Upper lobe of right lung (tissue), 1 donor: ENCODE measurements at places on chromosomes 16 and 17. TPM values are rescaled to one million over a fixed set of nuclear protein-coding genes. Genes with fewer than 3 reads are reported as not detected.

GRCh38 chr17:74919440-74920305 is 3.4 kb downstream of the USH1G start:
- no peak overlapping the region for H3K27ac ChIP-seq
- no peak for DNase-seq
- peaks cover 62% of the 10 kb centered on the region for H3K27me3 ChIP-seq

- peak; percentile 67 for DNase-seq
- no peaks in the 10 kb centered on the region for H3K27me3 ChIP-seq
- peak overlapping the region; percentile 45 for H3K27ac ChIP-seq
- no peak overlapping the region for H3K4me3 ChIP-seq
- no peaks in the 10 kb centered on the region for H3K36me3 ChIP-seq
These were observed 3.4 kb upstream of the PPP1R9B start for GRCh38 chr17:50153650-50154575.

- H3K27me3 ChIP-seq = no peaks in the 10 kb centered on the region
- no peak overlapping the region for H3K27ac ChIP-seq
- no peaks in the 10 kb centered on the region for H3K36me3 ChIP-seq
These were observed 237.5 kb downstream of the CDH8 start for GRCh38 chr16:61798741-61799140.

DNA sequence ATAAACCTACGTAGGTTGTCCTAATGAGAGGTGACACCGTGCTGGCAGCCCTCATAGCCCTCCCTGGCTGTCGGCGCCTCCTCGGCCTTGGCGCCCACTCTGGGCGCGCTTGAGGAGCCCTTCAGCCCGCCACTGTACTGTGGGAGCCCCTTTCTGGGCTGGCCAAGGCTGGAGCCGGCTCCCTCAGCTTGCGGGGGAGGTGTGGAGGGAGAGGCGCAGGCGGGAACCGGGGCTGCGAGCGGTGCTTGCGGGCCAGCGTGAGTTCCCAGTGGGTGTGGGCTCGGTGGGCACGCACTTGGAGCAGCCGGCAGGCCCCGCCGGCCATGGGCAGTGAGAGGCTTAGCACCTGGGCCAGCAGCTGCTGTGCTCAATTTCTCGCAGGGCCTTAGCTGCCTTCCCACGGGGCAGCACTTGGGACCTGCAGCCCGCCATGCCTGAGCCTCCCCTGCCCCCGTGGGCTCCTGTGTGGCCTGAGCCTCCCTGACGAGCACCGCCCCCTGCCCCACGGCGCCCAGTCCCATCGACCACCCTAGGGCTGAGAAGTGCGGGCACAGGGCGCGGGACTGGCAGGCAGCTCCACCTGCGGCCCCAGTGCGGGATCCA is 40.1 kb upstream of the AMZ2 start:
- no peak overlapping the region for H3K27ac ChIP-seq
- no peaks in the 10 kb centered on the region for H3K27me3 ChIP-seq
- H3K36me3 ChIP-seq = peaks cover 7% of the 10 kb centered on the region
- DNase-seq = no peak

DNA sequence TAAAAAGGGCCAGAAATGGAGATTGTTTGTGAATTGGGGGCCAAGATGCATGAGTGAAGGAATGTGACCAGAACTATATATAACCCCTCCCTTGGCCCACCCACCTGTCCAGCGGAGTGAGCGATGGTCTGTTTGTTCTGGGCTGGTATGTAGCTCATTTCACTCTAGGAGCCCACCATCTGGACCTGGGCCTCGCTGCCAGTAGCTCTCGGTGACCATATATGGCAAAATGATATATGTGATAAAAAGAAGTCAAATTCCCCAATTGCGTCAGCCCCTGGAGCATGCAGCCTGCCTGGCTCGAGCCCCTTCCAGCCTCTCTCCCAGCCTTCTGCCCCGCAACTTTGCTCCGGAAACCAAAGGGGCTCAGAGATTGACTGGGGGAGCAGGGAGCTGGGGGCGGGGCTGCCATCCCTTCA is 47.3 kb downstream of the CCDC42 start:
- H3K27me3 ChIP-seq = no peaks in the 10 kb centered on the region
- H3K27ac ChIP-seq = peak overlapping the region; percentile 79
- no peaks in the 10 kb centered on the region for H3K36me3 ChIP-seq
- DNase-seq = no peak

Gene MYOCD
- total RNA-seq = 4.1 TPM
